Activated CD4-positive, alpha-beta T cell treated with anti-CD3 and anti-CD28 coated beads, Interleukin-2, amount 50 U/mL, for 48 hours (primary cell): ENCODE measurements at places on chromosomes 11 and 22.
A peak's percentile ranks its signal among the peaks of the same experiment; 100 is the strongest.

GRCh38 chr11:2268729-2269600 is 1.4 kb downstream of the ASCL2 start:
- peak; percentile 87 for DNase-seq

DNA sequence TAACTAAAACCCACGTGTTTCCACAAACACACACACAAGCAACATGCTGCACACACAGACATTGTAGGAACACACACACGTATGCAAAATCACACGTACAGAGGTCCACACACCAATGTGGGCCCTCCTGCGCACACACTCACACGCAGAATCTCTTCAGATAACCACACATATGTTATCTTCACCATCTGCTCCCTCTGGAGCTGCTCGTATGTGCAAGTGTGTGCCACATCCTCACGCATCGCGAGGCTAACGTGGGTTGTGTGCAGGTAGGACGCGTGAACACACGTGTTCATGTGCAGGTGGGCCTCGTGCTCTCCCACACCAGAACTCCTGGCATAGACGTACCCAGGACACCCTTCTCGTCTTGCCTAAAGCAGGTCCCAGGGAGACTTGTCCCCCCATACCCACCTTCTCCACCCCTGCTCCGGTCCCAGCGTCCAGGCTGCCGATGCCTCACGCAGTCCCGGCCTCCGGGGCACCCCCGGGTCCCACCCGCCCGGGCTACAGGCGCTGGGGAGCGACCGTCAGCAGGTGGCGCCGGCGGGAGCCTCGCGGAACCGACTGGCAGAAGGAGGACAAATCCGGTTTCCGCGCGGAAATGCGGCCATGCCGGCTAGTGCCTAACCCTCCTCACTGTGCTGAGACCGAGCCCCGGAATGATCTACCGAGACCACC is 10.3 kb upstream of the IGSF9B start:
- DNase-seq = peak; percentile 77

DNA sequence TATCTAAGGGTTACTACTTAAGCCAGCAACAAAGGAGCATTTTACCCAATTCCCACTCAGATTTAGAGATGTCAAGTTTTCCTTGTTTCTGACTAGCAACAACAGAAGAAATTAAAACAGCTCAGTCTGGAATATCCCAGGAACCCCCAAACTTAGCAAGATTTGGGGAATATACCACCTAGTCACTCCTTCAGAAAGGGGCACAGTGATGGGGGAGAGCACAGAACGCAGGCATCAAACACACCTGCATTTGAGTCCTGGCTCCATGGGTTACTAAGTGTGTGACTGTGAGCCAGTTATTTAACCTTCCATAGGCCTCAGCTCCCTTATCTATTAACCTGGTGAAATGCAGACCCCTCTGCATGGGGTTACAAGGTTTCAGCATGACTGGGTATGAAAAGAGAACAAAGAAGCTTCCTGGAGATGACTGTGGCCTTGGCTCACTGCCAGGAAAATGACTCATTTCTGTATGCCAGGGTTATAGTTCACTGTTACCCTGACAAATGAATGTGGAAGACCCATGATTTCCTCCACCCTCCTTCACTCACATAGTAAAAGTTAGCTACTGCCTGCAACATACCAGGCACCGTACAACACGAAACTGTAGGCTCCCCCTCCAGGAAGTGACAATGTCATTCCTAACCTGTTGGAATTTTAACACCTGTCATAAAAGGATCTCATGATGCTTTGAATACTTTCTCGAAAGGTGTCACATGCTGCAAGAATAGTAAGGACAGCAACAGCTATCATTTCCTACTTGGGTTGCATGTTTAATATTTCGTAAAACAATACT is 79.6 kb downstream of the ME3 start:
- peak; percentile 94 for DNase-seq

DNA sequence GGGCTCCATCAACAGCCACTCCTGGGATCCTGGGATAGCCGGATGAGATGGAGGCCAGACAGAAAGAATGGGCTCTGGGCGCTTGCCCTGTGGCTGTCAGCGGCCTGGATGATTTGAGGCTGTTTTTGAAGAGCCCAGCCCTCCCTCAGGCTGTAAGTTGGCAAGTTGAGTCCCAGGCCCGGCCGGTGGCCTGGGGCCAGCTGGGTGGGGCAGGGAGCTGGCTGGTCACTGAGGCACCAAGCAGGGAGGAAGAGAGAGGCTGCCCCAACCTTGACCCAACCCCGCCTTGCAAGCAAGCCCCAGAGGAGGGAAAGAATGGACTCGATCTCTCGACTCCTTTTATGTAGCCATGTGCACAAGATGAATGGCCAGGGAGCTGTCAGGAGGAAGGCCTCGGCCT is 34.9 kb downstream of the RIBC2 start:
- no peak for DNase-seq

- no peak for DNase-seq
Observed at GRCh38 chr11:914747-915501, 4.3 kb upstream of the CHID1 start.

GRCh38 chr11:20056950-20057943 is 103.0 kb downstream of the DBX1 start:
- DNase-seq = no peak

DNA sequence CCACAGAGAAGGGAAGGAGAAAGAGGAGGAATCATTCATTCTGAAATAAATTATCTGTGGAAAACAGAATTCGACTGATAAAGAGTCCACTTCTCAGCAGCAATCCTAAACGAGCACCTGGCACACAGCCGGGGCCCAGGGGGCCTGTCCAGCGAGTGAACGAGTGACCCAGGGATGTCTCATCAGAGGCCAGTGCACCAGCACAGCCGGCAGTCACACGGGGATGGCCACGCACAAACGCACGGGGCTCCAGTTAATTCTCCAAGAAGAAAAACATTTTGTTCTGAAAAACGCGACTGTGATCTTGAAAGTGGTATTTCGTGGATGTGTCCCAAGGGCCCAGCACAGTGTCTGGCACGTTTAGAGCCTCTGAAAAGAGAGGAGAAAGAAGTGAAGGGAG is 154.6 kb downstream of the BRD1 start:
- DNase-seq = no peak
